Cardiac fibroblast (primary cell): ENCODE measurements at places on chromosomes 12 and 14.

DNA sequence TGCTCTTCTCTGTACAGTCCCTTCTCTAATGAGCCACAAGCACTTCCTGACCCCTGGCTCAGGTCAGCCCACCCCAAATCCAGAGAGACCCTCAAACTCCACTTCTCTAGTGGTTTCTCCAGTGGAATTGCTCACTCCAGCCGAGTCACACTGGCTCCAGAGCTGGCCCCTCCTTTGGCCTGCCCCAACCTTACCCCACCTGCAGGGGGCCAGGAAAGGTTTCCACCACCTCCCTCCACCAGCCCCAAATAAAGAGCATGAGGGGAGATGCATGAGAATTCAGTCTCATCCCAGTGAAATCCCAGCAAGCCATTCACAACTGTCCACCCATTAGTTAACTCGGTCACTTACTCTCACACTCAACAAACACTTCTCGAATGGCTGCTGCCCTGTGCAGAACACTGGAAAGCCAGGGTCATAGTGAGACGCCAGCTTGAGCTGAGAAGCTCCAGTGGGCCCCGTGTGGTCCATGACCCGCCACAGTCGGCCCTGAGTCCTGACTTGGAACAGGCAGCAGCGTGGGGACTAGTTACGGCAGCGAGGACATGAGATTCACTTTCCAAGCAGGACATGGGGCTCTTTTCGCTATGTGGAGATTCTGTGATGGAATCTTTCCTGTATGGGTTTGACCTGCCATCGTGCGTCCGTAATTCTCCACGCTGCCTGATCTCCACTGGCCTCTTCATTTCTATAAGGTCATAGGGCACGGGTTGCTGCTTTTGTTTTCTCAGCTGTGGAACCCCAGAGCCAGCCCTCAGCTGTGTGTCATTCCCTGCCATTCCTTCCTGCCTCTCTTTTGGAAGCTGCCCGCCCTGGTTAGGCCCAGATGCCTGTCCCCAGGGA, 44.2 kb downstream of the SLC6A12 start:
- DNase-seq = no peak

DNA sequence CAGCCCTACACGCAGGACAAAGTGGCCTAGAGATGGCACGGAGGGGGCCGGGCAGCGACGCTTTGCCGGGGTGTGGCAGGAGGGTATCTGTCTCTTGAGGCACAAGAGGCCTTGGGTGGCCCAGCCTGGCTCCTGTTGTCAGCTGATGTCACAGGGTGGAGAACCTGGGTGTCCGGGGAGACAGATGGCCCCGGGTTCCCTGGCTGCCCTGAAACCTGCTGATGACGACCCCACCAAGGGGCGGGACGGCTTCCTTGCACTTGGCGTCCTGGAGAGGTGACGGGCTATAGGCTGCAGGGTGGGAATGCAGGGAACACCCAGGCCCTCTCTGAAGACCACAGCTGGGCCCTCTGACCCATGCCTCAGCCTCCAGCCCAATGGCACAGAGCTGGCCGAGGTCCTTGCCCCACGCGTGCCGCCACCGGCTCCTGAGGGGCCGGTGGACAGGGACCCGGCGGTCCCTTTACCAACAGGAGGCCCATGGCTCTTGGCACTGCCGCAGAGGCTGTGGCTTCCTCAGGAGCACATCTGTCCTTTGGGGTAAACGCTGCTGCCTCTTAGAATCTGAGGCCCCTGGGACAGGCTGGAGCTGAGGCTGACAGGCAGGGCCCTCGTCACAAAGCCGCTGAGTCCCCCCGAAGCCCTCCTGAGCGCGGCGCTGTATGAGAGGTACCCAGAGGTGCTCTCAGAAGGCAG, 16.4 kb downstream of the TRMT61A start:
- no peak for DNase-seq

- no peak for DNase-seq
These were observed 59.0 kb downstream of the IQSEC3 start for GRCh38 chr12:125566-125965.

DNA sequence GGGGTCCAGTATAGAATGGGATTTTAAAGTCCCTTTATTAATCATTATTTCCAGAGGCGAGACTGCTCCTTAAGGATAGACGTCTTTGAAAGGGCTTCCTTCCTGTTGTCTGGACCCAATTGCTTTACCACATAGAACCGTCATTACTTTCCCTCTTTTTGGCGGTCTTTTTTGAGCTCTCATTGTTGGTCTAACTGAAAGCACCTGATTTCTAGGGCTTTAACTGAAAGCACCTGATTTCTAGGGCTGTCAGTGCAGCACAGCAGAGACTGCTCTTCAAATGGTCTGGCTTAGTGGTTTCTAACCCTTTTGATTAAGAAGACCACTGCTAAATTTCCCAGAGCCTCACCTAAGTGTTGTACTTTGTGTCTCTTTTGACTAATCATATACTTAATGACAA, 95.8 kb downstream of the PRKCH start:
- no peak for DNase-seq

- DNase-seq = no peak
These were observed 14.7 kb downstream of the STON2 start for GRCh38 chr14:81385419-81385818.

DNA sequence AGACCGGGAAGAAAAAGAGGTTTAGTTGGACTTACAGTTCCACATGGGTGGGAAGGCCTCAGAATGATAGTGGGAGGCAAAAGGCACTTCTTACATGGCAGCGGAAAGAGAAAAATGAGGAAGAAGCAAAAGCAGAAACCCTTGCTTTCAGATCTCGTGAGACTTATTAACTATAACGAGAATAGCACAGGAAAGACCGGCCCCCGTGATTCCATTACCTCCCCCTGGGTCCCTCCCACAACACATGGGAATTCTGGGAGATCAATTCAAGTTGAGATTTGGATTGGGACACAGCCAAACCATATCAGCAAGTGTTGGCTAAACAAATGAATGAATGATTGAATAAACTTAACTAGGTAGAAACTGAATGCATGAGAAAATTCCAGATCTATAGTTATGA, 85.3 kb upstream of the PARP11 start:
- DNase-seq = no peak

DNA sequence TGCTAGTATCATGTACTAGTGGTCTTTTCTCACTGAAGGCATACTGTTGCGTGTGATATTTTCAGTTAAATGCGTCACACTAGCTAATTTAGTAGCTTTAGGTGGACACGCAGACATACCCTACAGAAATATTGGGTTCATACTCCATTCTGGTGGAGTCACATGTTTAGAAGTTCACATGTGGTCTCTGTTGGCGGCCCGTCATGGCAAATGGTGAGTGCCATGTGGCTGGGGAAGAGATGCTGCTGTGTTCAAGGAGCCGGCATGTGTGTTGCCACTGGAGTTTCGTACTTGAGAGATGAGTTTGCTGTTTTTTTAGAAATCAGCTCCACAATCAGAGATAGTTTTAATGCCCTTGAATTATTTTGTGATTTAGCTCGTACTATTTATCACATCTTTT, 454.6 kb downstream of the PCNX1 start:
- no peak for DNase-seq

DNA sequence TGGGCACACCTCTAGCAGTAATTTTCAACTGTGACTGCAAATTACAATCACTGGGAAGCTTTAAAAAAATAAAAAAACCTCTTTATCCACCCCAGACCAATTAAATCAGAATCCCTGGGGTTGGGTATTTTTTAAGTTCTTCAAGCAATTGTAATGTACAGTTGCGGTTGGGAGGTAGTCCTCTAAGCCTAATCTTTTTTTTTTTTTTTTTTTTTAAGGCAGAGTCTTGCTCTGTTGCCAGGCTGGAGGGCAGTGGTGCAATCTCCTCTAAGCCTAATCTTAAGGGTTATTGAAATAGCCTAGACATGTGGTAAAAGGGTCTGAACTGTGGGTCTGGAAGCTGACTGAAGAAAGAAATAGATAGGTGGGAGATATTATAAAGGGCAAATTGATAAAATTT, 230.5 kb downstream of the AKAP6 start:
- DNase-seq = peak; percentile 62

GRCh38 chr12:84056-84455, 17.5 kb downstream of the IQSEC3 start:
- DNase-seq = no peak

DNA sequence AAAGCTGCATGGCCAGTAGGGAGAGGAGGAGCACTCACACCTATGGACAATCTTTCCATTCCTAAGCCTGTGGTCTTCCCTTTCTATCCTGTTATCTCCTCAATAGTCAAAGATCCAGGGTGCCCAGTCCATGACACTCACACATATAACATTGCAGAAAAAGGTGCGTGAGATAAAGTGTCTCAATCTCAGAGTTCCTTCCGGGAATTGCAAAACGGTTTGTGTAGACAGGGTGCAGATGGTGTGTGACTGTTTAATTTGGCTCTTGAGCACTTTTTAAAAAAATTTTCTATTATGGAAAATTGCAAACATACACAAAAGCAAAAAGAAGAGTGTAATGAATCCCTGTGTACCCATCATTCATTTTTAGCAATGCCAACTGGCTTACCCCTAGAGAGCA, 1493.6 kb downstream of the AACS start:
- DNase-seq = peak; percentile 4

GRCh38 chr12:92362126-92362525, 216.5 kb upstream of the BTG1 start:
- DNase-seq = no peak

DNA sequence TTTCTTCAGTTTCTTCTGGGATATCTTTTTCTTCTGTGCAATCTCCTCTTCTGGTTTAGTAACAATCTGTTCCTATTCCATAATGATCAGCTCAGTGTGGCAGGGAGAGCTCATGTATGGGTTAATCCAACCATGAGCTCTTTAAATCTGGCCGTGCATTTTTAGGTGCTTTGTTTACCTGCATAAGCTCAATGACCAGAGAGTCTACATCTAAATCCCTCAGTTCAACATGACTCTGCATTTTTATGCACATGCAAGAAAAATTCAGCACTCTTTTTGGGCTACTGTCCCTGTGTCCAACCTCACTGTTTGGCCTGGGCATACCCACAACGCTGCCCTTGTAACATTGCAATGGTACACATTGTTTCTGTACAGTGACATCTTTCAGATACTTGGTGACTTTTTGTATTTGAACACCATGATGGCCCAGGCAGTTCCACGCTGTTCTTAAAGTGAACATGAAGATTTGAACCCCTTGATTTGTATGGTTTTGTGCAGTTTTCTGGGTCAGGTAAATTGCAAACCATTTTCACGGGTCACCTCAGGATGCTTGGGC, 243.3 kb upstream of the SRRM4 start:
- DNase-seq = no peak

DNA sequence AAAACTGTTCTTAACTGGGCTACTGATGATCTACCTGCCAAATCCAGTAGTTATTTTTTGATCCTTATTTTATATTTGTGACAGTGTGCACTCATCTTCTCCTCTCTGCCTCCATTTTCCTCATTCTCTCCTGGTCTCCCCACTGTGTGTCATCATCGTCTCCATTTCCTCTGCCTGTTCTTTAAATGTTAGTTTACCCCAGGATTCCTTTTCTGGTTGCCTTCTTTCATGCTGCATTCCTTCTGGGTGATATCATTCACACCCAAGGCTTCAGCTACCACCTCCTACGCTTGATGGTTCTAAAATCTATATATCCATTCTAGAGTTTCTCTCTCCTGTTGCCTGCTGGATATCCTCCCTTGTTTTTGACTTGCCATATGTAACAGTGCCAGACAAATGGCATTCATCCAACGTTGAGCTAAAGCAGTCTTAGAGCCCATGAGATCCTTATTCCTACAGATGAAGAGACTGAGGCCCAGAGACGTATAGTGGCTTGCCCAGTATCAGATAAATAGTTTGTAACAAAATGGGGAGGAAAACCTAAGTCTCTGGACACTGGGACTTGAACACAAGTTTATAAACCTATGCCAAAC, 109.5 kb downstream of the DIP2B start:
- peak; percentile 73 for DNase-seq

- no peak for DNase-seq
These were observed 31.9 kb downstream of the SERPINA3 start for GRCh38 chr14:94644102-94644535.

DNA sequence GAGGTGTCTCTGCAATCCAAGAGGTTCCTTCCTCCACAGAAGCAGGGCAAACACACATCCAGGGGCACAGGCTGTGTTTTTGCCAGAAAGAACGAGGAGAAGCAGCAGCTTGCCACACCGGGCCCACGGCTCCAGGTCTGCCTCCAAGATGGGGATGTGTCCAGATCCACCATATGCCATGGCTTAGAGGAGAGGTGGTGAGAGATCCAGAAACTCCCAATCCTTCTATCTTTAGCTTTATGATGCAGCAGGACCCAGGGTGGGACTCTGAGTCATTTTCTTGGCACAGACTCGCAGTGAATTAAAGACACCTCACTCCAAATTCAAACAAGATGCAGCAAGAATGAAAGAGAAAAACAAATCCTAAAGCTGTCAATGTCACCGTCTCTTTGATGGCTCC, 481.4 kb upstream of the TMEM132C start:
- DNase-seq = peak; percentile 15

- DNase-seq = no peak
These were observed 100.8 kb downstream of the TAOK3 start for GRCh38 chr12:118271770-118272417.

- no peak for DNase-seq
These were observed 214.1 kb downstream of the NUAK1 start for GRCh38 chr12:105924526-105925208.

- DNase-seq = no peak
These were observed 17.6 kb downstream of the SLC38A6 start for GRCh38 chr14:60998617-60999016.

GRCh38 chr12:121295116-121295745, 1.3 kb downstream of the CAMKK2 start:
- DNase-seq = no peak

DNA sequence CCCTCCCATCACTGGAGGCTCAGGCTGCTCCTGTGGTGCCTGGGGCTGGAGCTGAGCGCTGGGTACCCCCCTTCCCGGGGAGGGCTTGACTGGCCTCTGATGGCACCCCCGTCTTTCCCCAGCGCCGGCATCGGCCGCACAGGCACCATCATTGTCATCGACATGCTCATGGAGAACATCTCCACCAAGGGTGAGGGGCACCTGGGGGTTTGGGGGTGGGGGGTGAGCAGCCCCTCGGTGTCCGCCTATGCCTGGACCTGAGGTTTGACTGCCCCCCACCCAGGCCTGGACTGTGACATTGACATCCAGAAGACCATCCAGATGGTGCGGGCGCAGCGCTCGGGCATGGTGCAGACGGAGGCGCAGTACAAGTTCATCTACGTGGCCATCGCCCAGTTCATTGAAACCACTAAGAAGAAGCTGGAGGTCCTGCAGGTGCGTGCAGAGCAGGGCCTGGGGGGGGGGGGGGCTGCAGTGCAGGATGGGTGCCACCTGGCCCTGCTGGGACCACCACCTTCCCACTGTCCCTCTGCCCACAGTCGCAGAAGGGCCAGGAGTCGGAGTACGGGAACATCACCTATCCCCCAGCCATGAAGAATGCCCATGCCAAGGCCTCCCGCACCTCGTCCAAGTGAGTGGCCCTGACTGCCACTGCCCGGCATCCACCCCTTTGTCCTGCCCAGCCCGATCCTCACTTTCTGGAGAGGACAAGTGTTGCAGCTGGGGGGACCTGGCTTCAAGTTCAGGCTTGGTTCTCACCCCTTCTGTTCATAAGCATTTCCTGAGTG, 8.8 kb downstream of the PTPN6 start:
- no peak for DNase-seq

DNA sequence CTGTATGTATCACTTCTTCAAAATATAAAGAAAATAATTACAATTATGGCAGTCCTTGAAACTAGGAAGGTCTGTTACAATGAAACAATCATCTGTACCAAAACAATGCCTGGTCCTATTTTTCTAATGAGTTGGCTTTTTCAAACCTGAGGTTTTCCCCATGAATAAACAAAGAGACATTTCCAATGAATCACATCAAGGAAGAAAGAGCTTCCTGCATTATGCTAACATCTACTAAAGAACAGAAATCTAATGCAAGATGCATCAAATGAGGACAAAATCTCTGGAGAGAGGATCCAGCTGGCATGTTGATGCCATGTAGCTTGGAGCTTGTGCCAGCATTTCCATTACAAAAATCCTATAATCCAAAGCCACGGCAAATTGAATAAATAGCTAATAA, 29.3 kb downstream of the NIN start:
- peak; percentile 82 for DNase-seq
